ENCODE measurements at places on chromosomes 11 and 22. TPM values are rescaled to one million over a fixed set of nuclear protein-coding genes. Genes with fewer than 3 reads are reported as not detected.

GRCh38 chr11:37203006-37203405, 605.0 kb upstream of the RAG2 start:
- no peak for DNase-seq

DNA sequence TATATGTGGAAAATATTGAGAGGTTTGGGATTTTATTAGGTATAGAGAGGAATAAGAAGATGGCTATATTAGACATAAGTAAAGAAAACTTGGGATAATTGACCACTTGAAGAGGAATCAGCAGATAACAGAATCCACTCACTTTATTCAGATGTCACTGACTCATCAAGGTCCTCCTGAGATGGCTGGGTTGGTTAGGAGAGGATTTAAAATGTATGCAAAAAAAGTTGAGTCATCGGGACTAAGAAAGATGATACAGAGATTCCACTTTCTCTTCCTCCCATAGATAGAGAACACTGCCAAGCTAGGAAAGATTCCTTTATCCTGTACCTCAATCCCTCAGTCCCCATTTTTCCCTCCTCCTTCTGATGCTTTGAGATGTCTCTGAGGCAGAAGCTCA, at the start of gene OR6A2:
Gene OR6A2 (minus strand): TSS at position 288 of the 400 bp plus-strand sequence. CDS start 3,981 bp downstream, outside the sequence.
- DNase-seq = no peak

DNA sequence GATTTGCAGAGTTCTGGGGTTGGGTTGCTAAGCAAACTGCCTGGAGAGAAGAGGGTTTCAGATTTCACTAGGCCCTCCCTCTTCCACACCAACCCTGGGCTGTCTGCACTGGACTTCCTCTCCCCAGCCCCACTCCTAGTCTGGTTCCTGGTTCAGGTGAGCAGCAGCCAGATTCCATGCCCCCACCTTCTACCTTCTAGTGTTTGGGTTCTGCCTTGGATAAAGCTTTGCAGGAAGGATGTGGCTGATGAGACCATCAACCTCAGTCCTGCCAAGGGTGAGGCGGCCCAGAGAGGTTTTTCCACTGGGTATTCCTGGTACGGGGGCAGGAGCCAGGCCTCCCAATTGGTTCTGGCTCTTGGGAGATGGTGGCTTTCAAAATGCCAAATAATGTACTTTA, 68.3 kb downstream of the BCR start:
- DNase-seq = no peak

TEX54 gene
- 0.91 TPM for total RNA-seq

OR5T1 gene
- not detected for total RNA-seq

All from naive thymus-derived CD8-positive, alpha-beta T cell (primary cell).